ENCODE measurements at places on chromosomes 12 and 14.

GRCh38 chr12:121813951-121814350 is 10.1 kb downstream of the SETD1B start:
- DNase-seq: no peak

DNA sequence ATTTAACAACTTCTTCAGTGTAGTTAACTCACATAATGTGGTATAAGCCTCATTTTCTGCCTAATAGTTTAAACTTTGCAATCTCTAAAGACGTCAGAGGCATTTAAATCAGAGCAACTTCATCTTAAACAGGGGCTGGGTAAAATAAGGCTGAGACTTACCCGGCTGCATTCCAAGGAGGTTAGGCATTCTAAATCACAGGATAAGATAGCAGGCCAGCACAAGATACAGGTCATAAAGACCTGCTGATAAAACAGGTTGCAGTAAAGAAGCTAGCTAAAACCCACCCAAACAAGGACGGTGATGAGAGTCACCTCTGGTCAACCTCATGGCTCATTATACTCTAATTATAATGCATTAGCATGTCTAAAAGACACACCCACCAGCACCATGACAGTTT is 115.6 kb upstream of the PKP2 start:
- DNase-seq: no peak

GRCh38 chr12:24133384-24133783 is 183.9 kb upstream of the SOX5 start:
- DNase-seq: no peak

- DNase-seq: no peak
Measured at GRCh38 chr14:51786227-51786626, 74.2 kb upstream of the GNG2 start.

DNA sequence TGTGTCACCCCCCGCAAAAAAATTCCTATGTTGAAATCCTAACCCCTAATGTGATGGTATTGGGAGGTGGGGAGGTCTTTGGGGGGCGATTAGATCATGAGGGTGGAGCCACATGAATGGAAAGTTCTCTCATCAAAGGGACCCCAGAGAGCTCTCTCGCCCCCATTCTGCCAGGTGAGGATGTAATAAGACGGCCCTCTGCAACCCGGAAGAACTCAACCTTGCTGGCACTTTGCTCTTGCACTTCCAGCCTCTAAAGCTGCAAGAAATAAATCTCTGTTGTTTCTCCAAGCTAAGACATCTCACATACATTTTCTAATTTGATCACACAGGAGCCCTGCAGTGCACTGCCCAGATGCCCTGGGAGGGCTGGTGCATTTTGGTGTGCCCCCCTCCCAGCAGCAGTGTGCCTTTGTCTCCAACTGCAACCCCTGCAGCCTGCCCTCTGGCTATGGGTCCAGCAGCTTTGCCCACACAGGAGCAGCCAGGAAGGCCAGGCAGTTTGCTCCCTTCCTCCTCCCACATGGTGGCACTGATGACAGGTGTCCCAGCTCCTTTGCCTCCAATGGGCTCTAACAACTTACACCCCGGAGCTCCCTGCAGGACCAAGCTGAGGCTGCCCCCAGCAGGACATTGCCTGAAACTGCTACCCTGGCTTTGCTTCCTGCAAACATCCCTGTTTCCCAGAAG is 59.3 kb downstream of the C14orf132 start:
- no peak for DNase-seq

DNA sequence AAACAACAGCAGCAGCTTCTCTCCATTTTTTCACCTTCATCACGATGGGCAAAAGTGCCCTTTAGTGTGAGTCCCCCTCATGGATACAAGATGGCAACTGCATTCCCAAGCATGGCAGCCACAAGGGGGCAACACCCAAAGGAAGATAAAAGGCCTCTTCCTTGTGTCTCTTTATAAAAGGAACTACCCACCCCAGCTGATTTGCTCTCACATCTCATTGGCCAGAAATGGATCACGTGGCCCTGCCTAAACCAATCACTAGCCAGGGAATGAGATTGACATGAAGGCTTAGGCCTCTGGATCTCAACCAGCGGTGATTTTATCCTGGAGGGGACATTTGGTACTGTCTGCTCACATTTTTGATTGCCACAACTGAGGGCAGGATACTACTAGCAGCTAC is 21.9 kb upstream of the IFT81 start:
- no peak for DNase-seq

GRCh38 chr12:64390275-64390851 is at the start of gene C12orf56:
TSS of gene C12orf56 (minus strand) at chr12:64390758. CDS start at chr12:64390565, 193 bp downstream.
- no peak for DNase-seq

DNA sequence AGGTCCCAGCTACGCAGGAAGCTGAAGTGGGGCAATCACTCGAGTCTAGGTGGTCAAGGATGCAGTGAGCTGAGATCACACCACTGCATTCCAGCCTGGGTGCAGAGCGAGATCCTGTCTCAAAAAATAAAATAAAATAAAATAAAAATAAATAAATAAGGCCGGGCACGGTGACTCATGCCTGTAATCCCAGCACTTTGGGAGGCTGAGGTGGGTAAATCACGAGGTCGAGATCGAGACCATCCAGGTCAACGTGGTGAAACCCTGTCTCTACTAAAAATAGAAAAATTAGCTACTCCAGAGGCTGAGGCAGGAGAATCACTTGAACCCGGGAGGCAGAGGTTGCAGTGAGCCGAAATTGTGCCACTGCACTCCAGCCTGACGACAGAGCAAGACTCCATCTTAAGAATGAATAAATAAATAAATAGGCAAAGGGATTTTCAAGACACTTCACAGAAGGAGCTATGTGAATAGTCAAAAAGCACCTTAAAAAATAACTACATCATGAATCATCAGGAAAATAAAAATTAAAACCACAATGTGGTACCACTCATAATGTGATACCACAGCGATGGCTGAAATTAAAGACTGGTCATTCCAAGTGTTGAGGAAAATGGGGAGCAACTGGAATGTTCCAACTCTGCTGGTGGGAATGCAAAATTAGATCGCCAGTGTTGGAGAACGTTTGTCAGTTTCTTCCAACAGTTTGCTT is 92.9 kb upstream of the TBX3 start:
- DNase-seq: no peak

DNA sequence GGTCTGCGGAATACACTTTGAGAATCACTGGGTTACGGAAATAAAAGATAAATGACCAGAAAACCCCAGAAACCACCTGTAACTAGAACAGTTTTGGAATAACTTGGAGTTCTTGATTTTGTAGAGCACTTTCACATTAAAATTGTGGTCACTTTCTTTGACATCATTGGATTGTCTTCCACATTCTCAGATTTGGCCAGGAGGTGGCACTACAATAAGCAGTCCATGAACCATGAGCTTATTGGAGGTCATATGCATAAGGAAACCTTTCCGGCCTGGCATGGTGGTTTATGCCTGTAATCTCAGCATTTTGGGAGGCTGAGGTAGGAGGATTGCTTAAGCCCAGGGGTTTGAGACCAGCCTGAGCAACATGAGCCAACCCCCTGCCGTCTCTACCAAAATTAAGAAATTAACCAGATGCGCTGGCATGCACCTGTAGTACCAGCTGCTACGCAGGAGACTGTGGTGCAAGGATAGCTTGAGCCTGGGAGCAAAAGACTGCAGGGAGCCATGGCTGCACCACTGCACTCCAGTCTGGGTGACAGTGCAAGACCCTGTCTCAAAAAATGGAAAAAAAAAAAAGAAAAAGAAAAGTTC is 107.7 kb upstream of the CAND1 start:
- DNase-seq: no peak

GRCh38 chr14:94467728-94468520 is 8.1 kb downstream of the SERPINA9 start:
- no peak for DNase-seq

DNA sequence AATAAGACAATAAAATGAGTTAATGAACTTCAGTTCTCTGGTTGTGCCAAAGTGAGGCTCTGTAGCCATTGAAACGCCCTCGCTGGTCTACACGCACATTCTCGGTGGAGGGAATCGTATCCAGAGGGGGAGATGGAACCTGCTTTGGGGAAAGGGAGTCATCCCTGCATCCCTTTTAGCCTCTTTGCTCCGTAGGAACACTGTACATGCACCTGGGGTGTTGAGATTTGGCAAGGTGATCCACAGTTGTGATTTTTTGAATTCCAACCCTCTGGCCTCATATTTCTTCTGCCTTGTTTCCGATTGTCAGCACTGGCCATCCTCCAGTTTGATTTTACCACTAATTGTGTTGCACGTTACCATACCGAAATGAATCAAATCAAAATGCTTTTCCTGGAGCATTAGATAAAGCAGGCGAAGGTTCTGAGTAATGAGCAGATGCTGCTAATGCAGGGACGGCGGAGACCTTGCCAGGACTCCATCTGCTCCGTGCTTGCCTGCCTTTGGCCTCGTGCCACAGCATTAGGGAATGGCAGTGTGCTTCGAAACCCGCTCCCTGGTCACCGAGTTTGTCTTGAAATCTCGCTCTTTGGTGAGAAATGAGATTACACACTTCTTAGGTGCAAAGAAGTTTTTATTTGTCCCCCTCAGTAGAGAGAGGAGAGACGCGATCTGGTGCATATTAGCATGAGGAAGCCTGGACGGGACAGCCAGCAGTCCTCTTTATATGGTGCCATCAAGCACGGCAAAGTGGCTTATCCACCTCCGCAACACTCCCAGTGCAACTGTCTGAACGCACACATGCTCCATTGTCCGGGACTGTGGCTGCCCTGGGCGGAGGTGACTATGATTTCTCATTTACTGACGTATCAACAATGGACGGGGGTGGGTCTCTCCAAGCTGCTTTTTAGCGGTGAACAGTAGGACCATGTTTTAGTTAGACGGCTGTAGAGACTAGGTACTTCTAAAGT is 59.1 kb downstream of the FBXW8 start:
- DNase-seq: no peak

DNA sequence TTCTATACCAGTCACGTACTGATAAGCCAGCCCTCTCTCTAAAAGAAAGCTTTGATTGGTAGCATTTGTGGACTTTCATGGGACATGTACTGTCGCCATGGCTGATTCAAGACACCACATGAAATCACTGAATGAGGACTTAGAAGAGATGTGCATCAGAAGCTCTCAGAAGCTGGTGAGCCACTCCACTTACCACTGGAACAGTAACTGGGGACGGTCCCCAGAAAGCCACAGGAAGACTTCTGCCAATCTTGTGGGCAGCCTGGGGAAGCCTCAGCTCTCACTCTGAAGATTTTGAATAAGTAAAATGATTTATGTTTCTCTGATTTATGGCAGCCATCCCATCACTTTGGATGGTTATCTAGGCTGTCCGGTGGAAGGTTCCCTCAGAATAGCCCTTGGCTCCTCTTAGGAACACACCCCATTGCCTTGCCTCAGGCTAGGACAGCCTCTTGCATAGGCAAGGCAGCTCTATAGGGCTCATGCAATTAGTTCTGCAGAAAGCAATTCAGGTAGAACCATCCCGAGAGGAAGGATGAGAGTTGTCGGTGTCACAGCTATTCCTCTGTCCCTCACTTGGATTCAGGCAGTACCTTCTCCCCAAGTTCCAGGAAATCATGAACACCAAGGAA is 9.8 kb downstream of the DHRS1 start:
- DNase-seq: no peak

GRCh38 chr12:108906971-108907370 is 27.1 kb downstream of the DAO start:
- DNase-seq: no peak

DNA sequence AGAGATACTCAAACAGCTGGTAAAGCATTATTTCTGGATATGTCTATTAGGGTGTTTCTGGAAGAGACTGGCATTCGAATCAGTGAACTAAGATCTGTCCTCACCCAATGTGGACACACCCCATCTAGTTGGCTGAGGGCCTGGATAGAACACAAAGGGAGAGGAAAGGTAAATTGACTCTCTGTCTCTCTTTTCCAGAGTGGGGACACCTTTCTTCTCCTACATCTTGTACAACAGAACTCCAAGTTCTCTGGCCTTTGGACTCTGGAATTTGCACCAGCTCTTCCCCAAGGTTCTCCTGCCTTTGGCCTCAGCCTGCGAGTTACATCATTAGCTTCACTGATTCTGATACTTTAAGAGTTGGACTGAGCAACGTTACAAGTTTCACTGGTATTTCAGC is 1253.9 kb downstream of the SLC16A7 start:
- no peak for DNase-seq

GRCh38 chr14:103385929-103386712 is 906 bp downstream of the MARK3 start:
- peak; percentile 31 for DNase-seq

DNA sequence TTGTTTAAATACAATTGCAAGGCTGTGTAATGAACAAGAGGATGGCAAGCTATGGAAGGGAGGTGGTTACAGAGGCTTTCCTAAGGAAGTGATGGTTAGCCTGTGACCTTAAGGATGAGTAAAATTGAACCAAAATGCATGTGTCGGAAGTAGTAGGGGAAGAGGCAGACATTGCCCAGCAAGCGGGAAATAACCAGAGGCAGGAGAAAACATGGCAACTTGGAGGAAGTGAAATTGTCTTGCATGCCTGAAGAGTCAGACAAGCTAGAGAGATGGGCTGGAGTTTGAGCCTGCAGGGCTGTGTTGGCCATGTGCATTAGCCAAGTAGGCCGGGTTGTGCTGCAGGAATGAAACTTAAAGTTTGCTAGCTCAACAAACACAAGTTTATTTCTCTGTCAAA is 96.2 kb downstream of the BTG1 start:
- DNase-seq: no peak

GRCh38 chr12:49870501-49871262 is 27.8 kb upstream of the BCDIN3D start:
- DNase-seq: no peak

GRCh38 chr14:35201066-35201465 is 78.7 kb downstream of the PRORP start:
- DNase-seq: no peak

DNA sequence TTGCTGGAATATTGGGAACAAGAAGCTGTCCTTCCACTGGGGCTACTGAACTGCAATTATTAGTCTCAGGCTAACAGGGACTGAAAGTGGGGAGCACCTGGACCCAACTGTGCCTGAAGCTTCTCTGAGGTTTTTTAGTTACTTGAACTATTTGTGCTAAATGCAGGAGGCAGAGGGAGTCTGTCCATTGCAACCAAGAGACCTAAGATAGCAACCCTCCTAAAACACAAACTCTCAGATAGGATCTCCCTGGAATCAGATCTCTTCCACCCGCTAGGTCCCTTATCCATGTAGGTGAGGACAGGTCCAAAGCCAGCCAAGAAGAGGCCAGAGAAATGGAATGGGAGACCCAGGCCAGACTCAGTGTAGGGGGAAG is 58.1 kb downstream of the NCOR2 start:
- DNase-seq: no peak

DNA sequence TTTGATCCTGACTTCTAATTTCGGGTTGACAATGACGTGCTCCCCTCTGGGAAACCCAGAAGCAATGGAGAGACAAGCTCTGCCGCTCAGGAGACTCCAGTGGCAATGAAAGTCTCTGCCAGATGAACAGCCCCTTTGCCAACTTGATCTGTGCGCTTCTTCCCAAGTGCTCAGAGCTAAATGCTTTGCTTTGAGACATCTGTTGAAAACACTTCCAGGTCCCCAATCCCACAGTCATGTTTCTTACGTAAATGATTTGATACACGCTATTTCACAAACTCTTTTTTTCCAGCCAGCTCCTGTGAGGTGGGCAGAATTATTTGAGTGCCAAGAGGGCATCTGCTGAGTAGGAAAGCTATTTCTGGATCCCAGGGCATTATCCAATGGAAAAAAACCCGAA is 147.6 kb downstream of the RIMBP2 start:
- no peak for DNase-seq

Measured in activated effector memory CD4-positive, alpha-beta T cell treated with Interleukin-2 at 50 U/mL for 16 hours (primary cell).